ENCODE measurements at places on chromosomes 5 and 9.
A peak's percentile ranks its signal among the peaks of the same experiment; 100 is the strongest.

- no peak for DNase-seq
Observed at GRCh38 chr9:89994988-89995613, 390.3 kb downstream of the GADD45G start.

GRCh38 chr5:26482076-26482809 is 556.1 kb downstream of the CDH9 start:
- no peak for DNase-seq

DNA sequence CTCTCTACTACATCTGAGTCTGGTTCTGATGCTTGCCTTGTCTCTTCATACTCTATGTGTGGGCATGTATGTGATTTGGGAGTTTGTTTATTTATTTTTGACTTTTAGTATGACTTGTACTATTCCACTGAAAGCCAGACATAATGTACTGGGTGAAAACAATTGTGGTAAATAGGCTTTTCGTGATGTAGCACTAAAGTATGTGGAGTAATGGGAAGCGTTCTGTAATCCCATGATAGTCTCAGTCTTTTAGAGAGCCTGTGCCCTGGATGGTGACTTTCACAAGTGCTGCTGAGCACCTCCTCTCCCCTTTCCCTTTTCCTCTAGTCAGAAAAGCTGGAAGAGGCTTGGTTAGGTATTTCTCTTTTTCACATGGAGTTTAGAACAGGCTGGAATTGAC is 85.8 kb upstream of the S1PR3 start:
- no peak for DNase-seq

DNA sequence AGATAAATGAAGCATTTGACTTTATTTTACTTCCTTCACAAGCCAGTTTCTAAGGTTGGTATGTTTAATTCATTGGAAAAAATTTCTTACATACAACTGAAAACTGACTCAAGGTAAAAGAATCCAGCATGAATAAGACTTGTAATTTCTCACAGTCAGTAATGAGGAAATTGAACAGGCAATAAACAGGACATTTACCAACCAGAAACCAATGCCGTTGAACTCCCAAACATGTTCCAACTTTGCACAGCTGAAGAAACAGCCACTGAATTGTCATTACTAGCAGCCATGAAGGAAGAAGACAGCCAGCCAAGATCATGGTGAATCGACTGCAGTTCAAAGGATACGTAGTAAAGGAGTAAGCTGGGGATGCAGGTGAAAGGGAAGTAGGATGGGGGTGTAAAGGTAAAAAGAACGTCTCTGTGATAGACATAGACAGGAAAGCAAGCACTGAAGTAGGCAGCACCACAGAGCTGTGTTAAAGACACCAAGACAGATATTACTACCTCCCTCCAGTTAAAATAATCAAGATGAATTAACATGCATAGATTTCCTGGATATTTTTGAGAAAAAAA is 21.3 kb upstream of the SLC12A2 start:
- DNase-seq: no peak

DNA sequence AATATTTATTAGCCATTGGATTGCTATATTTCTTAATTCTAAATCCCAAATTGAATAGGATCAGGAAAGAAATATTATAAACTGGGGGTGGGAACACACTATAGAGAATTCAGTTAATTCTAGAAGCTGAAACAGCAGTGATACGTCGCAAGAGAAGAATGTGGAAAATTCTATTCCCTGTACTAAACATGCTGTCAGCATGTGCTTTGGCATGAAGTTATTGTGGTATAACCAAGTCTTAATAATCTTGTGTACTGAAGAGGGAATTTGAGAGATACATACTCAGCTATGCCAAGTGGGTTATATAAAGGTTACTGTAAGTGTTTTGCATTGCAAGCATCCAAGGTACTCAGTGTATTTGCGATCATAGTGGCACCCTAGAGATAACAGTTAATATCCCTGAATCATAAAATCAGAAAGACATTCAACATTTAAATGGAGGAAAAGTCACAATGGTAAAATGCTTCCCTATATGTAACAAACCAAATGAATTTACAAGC is 1492.9 kb upstream of the C9orf72 start:
- no peak for DNase-seq

DNA sequence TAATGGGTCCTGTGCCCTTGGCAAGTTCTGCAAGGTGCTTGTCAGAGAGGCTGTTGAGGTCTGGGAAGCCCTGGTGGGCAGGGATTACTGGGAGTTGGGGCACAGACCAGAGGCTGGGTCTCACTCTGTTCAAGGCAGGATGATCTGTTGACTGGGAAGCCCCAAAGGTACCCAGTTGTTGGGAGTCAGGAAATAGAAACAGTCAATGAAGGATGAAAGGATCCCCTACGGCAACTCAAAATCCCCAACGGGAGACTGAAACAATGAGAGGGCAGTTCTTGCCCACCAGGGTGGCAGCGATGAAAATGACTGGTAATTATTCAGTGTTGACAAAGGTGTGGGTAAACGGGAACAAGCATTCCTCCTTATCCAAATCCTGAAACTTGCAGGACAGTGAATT is 31.2 kb downstream of the BNIP1 start:
- no peak for DNase-seq

DNA sequence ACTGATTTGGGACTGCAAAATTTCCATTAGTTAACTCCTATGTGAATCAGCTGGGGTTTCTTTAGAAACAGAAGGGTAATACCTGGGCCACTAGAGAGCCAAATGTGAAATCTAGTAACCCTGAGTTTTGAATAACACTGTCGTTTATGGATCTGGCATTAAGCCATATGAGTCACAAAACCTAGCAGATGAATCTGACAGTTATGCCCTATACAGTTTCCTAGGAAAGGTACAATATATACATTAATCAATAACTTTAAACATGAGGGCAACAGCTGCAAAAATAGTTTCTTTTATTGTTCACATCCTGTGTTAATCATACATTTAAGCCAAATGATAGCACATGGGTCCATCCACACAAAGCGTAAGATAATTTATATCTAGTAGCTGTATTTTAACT is 56.9 kb downstream of the PAM start:
- no peak for DNase-seq

DNA sequence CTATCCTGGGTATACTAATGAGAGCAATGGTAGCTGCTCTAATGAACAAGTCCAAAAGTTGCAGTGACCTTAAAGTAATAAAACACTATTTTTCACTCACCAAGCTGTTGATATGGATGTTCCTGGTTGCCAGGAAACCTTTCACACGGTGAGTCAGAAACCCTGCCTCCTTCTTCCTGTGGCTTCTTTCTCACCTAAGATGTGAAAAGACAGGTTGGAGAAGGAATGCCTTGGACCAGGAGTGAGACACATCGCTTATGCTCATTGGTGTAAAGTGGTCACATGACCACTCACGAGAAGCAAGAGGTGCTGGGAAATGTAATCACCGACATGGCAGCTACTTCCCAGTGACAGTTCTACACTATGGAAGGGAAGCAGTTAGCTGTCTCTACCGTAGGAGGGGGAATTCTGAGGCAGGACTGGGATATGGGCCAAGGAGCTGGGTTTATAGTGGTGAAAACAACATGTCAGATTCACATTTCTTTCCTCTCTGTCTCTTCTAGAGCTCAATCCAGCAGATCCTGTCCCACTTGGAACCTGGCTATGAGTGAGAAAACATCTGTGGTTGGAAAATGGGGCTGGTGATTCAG is 320.4 kb upstream of the KLF4 start:
- DNase-seq: no peak

DNA sequence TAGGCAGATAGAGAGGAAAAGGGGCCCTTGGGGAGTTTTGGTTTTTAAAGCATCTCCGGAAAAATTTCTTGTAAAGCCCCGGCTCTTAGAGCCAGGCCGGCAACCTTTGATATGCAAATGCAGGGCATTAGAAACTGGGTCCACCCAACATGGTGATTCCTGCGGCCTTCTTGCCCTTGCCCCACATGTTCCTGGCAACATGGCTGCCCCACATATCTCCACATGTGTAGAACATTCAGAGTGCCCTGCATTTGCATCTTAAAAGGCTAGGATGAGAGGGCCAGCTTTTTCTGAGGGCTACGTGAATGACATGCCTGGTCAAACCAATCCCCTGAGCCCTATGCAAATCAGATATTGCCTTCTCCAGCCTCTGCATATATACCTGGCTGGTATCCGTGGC is 5.0 kb upstream of the SNAPC3 start:
- no peak for DNase-seq

DNA sequence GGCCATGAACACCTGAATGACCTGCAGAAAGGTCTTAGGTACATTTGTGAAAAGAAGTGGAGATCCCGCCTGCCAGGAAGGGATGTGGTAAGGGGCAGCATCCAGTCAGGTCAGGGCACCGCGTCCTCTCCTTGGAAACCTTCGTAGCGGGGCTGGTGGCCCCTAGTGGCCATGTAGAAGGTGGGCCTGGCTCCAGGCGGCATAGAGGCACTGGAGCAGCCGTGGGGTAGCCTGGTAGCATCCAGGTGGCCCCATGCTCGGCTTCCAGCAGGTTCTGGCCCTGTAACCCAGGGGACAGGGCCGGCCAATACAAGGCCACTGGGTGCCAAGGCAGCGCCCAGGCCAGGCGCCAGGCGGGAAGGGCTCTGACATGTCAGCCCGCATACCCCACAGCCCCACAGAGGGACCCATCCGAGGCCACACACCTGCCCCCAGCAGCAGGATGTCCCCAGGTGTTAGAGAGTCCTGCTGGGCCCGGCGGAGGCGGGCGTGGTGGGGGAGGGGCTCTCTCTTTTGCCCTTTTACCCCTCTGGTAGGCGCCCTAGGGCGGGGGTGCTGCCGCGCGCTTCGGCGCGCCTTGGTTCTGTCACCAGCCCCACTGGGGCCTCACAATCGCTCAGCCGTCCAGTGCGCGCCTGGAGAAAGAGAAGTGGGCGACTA is 58.3 kb upstream of the SPATA31E1 start:
- DNase-seq: no peak

DNA sequence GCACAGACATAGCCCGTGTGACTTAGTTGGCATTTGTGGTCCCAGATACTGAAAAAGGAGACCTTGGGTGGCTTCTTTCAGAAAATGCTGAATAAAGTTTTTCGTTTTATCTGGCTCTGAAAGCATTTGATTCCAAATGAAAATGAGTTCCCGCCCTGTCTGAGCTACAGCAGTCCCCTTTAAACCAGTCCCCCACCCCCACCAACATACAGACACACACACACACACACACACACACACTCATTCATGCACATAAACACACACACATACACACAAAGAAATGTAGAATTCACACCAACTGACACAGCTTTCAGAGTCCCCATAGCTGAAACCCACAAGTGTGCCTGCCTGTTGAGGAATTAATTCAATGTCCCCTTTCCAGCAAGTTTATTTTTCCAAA is 97.0 kb upstream of the SMARCA2 start:
- no peak for DNase-seq

- DNase-seq: peak; percentile 54
Observed at GRCh38 chr5:178839319-178839704, 20.4 kb upstream of the ZNF354B start.

- DNase-seq: no peak
Observed at GRCh38 chr9:35349287-35349990, 140.5 kb upstream of the RUSC2 start.

GRCh38 chr5:410911-411517 is 32.0 kb upstream of the EXOC3 start:
- DNase-seq: no peak

GRCh38 chr5:125232779-125233230 is 486.4 kb upstream of the ZNF608 start:
- no peak for DNase-seq

- no peak for DNase-seq
Observed at GRCh38 chr5:58946230-58946629, 363.4 kb downstream of the RAB3C start.

- peak; percentile 53 for DNase-seq
Observed at GRCh38 chr5:55232985-55233928, at the start of gene CCNO. Gene CCNO, minus strand, starts transcription at chr5:55233608. Its CDS starts 85 bp downstream, at chr5:55233523.

- no peak for DNase-seq
Observed at GRCh38 chr9:30103647-30104394, 2280.6 kb upstream of the ACO1 start.

DNA sequence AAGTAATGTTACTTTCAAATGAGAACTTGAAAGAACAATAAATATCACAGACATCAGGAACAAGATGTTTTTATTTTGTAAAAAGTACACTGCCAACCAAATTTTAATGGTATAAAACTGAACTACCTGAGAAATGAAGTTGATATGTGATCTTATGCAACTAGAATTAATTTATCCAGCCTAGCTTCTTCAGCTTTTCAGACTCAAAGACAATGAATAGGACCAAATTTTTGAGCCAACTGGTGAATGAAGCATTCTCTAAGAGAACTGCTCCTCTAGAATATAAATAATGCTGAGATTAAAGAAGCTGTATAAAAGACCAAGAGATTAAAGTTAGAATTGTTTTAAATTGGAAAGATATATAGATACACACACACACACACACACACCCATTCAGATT is 9.9 kb downstream of the CDC14B start:
- no peak for DNase-seq

GRCh38 chr9:107932601-107933000 is 443.0 kb upstream of the KLF4 start:
- no peak for DNase-seq

DNA sequence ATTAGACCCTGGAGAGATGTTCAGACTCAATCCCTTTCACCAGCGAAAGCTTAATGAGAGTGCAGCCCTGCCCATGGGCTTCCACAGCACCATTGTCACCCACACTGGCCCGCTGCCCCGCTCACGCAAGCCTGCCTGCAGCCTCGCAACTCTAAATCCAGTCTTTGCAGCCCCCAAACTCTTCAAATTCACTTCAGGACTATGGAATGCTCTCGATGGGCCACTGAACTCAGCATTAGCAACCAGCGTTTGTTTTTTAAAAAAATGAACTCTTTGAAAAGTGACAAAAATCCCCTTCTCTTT is 17.1 kb downstream of the DCANP1 start:
- DNase-seq: no peak

DNA sequence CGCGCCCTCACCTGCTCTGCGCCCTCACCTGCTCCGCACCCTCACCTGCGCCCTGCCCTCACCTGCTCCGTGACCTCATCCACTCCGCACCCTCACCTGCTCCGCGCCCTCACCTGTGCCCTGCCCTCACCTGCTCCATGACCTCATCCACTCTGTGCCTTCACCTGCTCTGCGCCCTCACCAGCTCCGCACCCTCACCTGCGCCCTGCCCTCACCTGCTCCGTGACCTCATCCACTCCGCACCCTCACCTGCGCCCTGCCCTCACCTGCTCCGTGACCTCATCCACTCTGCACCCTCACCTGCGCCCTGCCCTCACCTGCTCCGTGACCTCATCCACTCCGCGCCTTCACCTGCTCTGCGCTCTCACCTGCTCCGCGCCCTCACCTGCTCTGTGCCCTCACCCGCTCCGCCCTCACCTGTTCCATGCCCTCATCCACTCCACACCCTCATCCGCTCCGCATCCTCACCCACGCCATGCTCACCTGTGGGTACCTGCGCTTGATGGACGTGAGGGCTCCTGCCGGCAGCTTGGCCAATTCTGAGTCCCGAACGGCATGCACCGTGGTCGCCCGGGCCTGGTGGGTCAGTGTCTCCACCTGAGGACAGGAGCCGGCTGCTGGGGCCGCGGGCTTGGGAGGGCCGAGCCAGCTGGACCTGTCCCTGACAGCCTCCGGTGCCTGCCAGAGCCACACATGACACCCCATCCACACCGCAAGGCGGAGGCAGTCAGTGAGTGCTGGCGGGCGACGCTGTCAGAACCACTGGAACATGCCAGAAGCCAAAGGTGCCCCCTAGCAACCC is 35.6 kb upstream of the NSMF start:
- no peak for DNase-seq

Measured in CD4-positive, alpha-beta T cell treated with Interleukin-1 beta for 1 hour (primary cell).